NCI-H1092 (cell line): ENCODE measurements at places on chromosomes 3 and 15.

GRCh38 chr3:120652281-120652680 is 29.8 kb downstream of the HGD start:
- no peak for DNase-seq

- DNase-seq: no peak
These were observed 36.2 kb upstream of the COL8A1 start for GRCh38 chr3:99602183-99602582.

DNA sequence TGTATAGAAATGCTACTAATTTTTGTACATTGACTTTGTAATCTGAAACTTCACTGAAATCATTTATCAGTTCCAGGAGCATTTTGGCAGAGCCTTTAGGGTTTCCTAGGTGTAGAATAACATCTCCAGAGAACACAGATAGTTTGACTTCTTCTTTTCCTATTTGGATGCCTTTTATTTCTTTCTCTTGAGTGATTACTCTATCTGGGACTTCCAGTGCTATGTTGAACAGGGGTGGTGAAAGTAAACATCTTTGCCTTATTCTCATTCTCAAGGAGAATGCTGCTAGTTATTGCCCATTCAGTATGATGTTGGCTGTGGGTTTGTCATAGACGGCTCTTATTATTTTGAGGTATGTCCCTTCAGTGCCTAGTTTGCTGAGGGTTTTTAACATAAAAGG is 697.9 kb upstream of the ROBO1 start:
- DNase-seq: no peak

- DNase-seq: no peak
These were observed at the start of gene RPS17 for GRCh38 chr15:82540055-82540983. Gene RPS17 (minus strand): TSS chr15:82540457. CDS start chr15:82540428, 29 bp downstream.

- no peak for DNase-seq
These were observed 1496.1 kb downstream of the OTOL1 start for GRCh38 chr3:162992741-162993140.

- no peak for DNase-seq
These were observed 77.1 kb upstream of the MEX3B start for GRCh38 chr15:82122746-82123400.

GRCh38 chr3:143255739-143256138 is 136.2 kb downstream of the CHST2 start:
- DNase-seq: no peak

DNA sequence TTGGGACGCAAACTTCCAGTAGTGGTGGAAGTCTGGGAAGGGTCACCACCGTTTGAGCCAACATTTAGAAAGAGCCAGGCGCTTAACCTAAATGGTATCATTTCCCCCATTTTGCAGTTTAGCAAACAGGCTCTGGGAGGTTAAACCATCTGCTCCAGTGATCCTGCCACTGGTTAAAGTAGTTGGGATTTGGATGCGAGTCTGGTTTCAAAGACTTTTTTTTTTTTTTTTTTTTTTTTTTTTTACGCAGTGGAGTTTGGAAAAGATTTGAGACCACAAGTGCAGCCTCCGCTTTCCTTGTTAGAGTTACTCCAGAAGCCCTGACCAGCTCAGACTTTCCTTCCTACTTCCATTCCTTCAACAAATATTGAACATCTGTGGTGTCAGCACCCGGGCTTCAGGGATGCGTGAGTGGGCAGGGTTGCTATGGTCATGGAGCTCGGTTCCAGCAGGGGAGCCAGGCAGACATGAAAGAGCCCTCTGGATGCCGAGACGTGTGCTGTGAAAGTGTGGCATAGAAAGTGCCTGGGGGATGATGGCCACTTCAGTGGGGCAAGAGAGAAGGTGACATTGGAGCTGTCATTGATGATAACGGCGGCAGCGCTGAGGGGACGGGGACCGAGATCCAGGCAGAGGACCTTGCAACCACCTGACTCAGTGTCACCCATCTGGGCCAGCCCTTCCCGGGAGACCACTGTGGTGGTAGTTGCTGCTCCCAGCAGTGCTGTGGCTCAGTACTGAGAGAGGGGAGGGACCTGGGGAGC is 1.1 kb upstream of the RNU6-1 start:
- no peak for DNase-seq

DNA sequence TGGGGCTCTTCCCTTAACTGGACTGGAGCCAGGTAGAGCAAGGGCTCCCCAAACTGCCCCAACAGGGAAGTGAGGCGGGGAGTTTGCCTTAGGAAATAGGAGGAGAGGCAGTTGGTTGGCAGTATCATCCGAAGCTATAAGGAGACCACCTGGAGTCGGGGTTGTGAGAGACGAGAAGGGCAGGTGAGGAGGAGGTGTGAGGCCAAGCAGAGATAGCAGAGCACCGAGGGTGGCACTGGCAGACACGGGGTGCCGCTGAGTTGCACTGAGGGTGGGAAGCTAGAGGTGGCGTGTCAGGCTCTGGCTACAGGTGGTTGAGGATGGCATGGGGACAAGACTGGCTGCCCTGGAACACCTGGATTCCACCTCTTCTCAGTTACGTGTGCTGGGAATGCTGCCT is 17.2 kb downstream of the RASGRF1 start:
- DNase-seq: no peak

DNA sequence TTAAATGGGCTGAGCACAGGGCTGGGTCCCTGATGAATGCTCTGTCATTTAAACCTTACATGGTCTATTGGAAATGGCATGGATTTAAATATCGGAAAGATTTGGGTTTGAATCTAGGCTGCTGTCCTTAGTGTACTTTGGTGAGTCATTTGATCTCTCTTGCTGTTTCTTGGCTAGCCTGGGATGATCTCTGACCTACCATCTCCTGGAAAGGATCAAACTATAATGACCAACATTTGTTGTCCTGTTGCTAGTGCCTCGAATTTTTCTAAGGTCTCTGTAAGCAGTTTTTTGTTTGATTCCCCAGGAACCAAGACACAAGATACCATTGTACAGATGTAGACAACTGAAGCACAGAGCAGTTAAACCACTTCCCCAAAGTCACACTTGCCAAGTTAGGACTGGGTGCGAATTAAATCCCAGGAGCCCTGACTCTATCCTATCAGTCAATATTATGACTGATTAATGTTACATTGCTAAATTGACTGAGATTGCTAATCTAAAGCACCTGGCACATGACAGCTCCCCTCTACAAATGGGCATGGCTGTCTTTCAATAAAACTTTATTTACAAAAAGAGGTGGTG is 244.9 kb upstream of the MCTP2 start:
- no peak for DNase-seq

- DNase-seq: no peak
These were observed 271.0 kb downstream of the GABRG3 start for GRCh38 chr15:27241943-27242342.

- DNase-seq: no peak
These were observed 21.4 kb downstream of the SNX4 start for GRCh38 chr3:125498630-125499029.

DNA sequence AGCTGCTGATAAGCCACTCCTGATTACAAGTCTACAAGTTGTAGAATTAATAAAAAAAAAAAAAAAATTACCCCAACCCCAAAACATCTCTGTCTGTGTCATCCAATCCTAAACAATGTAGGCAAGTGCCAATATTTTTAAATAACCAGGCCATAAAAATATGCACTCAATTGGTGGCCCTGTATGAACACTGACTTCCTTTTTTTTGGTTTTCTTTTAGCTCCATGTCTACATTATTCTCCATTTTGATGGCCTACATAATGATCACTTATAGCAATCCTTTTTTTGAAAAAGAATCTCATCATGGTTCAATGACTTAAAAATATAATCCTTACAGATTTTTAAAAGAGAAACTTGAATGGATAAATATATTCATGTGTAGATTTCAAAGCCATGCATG is 72.1 kb downstream of the FOXP1 start:
- no peak for DNase-seq

- no peak for DNase-seq
These were observed 210.1 kb downstream of the MEX3B start for GRCh38 chr15:81835731-81836130.

GRCh38 chr3:108096532-108097321 is 5.9 kb upstream of the CD47 start:
- DNase-seq: no peak

DNA sequence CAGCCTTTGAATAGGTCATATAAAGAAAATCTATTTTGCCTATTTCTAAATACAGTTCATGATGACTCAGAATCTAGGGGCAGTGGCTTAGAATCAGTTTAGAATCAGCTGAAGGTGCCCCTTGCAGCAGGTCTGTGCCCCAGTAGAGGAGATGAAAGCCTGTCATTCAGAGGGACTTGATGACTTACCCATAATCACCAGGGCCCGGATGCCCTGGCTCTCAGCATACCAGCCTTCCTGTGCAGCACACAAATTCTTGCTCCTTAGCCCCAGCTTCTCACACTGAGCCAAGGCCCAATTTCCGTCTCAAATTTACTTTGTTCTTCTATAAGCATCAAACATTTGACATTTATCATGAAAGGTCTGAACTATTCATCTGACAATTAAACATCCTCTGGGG is 83.2 kb upstream of the EOMES start:
- no peak for DNase-seq

GRCh38 chr15:29819979-29820378 is 2.3 kb downstream of the TJP1 start:
- DNase-seq: no peak
